ENCODE measurements at places on chromosomes 12 and 14.

GRCh38 chr12:34301251-34302130, 279.2 kb downstream of the ALG10 start:
- no peak for DNase-seq

- no peak for DNase-seq
These were observed 11.5 kb upstream of the CPM start for GRCh38 chr12:68944296-68945076.

DNA sequence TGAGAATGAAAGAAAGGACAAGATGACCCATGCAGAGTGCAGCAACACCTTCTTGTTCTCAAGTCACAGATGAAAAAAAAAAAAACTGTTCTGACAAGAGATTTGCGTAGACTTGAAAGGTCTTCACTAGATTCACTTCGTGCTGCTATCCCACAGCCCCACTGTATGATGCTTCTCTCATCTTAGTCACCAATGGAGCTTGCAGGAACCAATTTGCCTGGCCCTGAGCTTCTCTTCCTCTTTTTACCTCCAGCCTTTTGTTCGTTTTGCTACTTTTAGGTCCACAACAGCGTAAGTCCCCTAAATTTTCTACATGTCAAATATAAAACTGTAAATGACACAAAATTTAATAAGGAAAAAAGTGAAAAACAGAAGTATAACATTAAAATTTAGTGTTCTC, 107.9 kb upstream of the NAP1L1 start:
- no peak for DNase-seq

DNA sequence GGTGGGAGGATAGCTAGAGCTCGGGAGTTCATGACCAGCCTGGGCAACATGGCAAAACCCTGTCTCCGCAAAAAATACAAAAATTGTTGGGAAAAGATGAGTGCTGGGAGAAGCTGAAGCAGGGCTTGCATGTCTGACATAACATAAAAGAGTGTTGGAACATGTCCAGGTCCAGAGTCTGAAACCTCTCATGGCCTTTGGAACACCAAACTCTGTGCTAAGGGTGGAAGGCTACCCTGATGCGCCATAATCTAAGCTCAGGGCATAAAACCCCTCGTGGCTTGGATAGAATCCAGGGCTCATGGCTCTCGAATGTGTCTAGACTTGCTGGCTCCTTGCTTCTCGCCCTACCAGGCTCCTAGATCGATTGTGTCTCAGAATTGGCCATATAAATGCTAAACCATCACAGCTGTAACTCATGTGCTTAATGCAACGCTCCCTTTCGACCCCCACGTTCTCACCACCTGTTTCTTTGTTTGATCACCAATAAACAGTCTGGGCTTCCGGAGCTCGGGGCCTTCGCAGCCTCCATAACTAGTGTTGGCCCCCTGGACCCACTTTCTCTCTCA, 6.7 kb upstream of the CLEC7A start:
- no peak for DNase-seq

GRCh38 chr12:45613296-45613695, 116.2 kb upstream of the ARID2 start:
- no peak for DNase-seq

Measured in CD4-positive, alpha-beta memory T cell (primary cell).